B cell (primary cell): ENCODE measurements at places on chromosomes 13 and 19.

DNA sequence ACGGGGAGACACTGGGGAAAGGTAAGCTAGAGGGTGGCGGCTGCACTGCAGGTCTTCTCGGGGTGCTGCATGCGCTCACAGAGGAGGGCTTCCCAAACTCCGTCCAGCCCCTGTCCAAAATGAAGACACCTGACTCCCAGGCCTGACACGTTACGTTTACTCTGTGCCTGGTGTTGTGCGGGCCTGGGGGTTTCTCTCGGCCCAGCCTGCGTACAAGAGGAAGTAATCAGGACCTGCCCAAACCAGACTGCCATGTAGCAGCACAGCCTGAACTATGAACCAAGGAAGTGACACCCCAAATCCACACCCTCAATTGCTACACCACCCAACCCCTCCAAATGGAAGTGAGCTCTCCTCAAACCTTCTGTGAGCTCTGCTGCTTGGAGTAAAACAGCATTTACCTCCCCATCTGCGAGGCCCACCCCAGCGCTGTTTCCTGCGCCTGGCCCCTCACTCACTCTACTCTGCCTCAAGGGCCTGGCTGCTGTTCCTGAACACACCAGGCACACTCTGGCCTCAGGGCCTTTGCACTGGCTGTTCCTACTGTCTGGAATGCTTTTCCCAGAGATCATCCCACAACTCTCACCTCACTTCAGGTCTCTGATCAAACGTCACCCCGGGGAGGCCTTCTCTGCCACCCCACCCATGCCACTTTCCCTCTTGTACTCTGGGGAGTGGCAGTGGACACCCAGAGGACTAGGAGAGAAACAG lies 3.0 kb downstream of the HSPBP1 start:
- peaks cover 56% of the 10 kb centered on the region for H3K4me1 ChIP-seq
- no peaks in the 10 kb centered on the region for H3K27me3 ChIP-seq
- peaks cover 20% of the 10 kb centered on the region for H3K36me3 ChIP-seq
- peak; percentile 79 for DNase-seq
- peak overlapping the region; percentile 96 for H3K27ac ChIP-seq

GRCh38 chr13:36244990-36245389 lies 30.6 kb upstream of the SOHLH2 start:
- no peaks in the 10 kb centered on the region for H3K27me3 ChIP-seq
- no peaks in the 10 kb centered on the region for H3K36me3 ChIP-seq
- H3K4me1 ChIP-seq: no peaks in the 10 kb centered on the region
- no peak overlapping the region for H3K27ac ChIP-seq

DNA sequence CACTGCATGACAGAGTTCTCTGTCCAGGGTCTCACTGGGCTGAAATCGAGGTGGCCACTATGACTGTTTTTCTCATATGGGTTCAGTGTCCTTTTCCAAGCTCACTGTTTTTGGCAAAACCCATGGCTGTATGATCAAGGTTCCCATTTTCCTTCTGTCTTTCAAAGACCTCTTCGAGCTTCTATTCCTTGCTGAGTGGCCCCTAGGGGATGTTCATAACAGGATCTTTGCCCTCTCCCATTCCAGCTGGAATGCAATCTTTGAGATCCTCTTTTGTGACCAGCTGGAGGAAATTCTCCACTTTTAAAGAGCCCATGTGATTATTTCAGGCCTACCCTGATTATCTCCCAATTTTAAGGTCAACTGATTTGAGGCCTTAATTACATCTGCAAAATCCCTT lies 572.5 kb upstream of the SLC10A2 start:
- H3K4me3 ChIP-seq: no peak overlapping the region
- DNase-seq: no peak
- H3K27me3 ChIP-seq: no peaks in the 10 kb centered on the region
- H3K27ac ChIP-seq: no peak overlapping the region
- no peaks in the 10 kb centered on the region for H3K36me3 ChIP-seq
- no peaks in the 10 kb centered on the region for H3K4me1 ChIP-seq

DNA sequence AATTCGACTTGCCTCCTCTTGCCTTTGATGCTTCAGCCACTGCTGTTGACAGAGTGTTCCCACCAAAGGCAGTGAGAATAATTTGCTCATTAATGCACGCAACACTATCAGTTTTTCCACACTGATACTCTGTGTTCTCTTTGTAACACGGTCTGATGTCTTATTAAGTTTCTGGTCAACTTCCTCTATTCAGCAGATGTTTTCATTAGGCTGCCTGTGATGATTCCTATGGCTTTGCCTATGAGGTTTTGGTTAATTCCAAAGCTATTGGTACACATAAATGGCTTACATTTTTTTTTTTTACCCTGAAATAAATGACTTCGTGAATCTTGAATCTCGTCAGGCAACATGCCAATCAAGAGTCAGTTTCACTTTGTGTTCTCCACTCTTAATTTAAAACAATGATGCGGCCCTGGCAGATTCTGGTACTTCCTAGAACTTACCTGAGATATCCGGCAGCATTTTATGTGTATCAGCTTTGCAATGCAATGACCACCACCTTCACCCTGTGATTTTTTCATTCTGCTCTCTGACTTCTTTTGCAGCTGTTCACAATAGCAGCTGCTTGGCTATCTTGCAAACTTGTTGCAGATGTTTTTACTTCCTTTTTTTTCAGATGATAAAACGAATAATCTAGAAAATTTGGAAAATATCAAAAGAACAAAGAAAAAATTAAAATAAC lies 27.5 kb upstream of the KL start:
- H3K27ac ChIP-seq: no peak overlapping the region
- no peaks in the 10 kb centered on the region for H3K27me3 ChIP-seq
- no peaks in the 10 kb centered on the region for H3K36me3 ChIP-seq
- H3K4me3 ChIP-seq: no peak overlapping the region
- no peaks in the 10 kb centered on the region for H3K4me1 ChIP-seq

- DNase-seq: no peak
- H3K4me1 ChIP-seq: no peaks in the 10 kb centered on the region
Measured at GRCh38 chr13:62524061-62524460, 1108.4 kb upstream of the PCDH20 start.

- H3K27me3 ChIP-seq: no peaks in the 10 kb centered on the region
- no peak overlapping the region for H3K27ac ChIP-seq
- H3K36me3 ChIP-seq: no peaks in the 10 kb centered on the region
- no peaks in the 10 kb centered on the region for H3K4me1 ChIP-seq
- H3K4me3 ChIP-seq: no peak overlapping the region
Measured at GRCh38 chr19:28715157-28715556, 497.8 kb downstream of the UQCRFS1 start.

- H3K4me3 ChIP-seq: no peak overlapping the region
- DNase-seq: no peak
- H3K36me3 ChIP-seq: no peaks in the 10 kb centered on the region
- no peak overlapping the region for H3K27ac ChIP-seq
Measured at GRCh38 chr13:82248762-82249161, 1633.5 kb downstream of the SLITRK1 start.

DNA sequence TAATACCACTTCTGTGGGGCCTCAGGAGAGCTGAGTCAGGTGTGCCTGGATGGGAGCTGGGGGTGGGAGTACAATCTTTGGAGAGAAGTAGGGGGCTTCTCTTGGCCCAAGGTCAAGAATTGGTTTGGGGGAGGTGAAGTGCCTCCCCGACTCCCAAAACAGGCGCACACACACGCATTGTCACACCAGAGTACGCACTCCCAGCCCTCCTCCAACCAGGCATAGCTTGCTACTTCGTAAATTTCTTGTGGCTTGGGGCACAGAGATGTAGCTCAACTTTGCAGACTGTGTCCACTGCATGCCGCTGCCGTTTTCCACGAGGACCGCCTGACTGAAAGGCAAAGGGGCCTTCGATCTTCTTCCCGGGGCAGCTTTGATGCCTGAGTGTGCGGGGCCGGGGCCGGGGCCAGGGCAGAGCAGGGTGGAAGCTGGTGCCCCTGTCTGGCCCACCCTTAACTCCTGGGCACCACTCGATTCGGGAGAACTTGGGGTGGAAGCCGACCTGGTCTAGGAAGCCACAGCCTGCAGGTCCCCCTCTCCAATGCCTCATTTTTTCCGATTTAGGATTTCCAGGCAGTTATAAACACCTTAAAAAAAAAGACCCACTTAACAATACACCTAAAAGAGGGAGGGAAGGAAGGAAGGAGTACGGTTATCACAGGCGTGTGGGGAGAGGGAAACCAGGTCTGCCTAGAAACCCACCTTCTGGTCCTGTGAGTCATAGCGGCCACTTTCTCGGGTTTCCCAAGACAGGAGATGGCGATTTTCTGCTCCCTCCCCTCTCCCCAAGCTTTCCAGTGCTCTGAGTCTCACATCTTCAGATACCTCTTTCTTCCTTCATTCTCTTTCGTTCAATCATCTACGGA lies 5.8 kb upstream of the TSHZ3 start:
- peaks cover 65% of the 10 kb centered on the region for H3K27me3 ChIP-seq
- H3K4me1 ChIP-seq: no peaks in the 10 kb centered on the region
- DNase-seq: no peak
- no peak overlapping the region for H3K27ac ChIP-seq
- H3K36me3 ChIP-seq: no peaks in the 10 kb centered on the region

GRCh38 chr19:17985037-17985818 lies 18.3 kb downstream of the KCNN1 start:
- no peak overlapping the region for H3K27ac ChIP-seq
- no peak overlapping the region for H3K4me3 ChIP-seq
- H3K4me1 ChIP-seq: peaks cover 9% of the 10 kb centered on the region
- H3K27me3 ChIP-seq: no peaks in the 10 kb centered on the region
- no peak for DNase-seq

GRCh38 chr19:682678-683320 lies 6.6 kb downstream of the FSTL3 start:
- no peak overlapping the region for H3K27ac ChIP-seq
- H3K4me1 ChIP-seq: peaks cover 6% of the 10 kb centered on the region
- peaks cover 8% of the 10 kb centered on the region for H3K27me3 ChIP-seq
- no peaks in the 10 kb centered on the region for H3K36me3 ChIP-seq
- no peak for DNase-seq
- no peak overlapping the region for H3K4me3 ChIP-seq

- no peak overlapping the region for H3K4me3 ChIP-seq
- peak; percentile 74 for DNase-seq
- peaks cover 55% of the 10 kb centered on the region for H3K4me1 ChIP-seq
- no peaks in the 10 kb centered on the region for H3K27me3 ChIP-seq
Measured at GRCh38 chr19:2315818-2316353, 7.9 kb upstream of the LINGO3 start.

DNA sequence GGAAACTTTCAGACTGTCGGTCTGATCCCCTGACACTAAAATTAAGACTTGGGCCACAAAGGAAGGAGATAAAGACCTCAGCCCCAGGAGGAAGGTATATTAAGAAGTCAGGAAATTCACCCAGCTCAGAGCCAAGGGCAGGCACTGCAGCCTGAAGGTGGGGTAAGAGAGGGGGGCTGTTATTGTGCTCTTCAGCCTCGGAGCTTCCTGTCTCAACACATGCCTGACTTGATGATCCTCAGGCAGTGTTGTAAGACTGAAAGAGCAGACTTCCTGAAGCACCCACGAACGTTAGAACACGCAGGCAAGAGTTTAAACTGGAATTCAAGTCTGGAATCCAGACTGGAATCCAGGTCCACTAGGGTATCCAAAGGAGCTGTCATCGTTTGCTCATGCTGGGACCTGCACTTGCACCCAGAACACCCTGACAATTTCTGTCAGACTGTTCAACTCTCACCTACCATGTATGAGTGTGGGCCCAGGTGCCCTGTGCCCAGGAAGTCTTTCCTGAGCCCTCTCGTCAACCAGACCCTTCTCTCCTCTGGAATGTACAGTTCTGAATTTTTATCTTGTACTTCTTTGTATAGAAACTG lies 10.7 kb upstream of the FLT1 start:
- no peak overlapping the region for H3K27ac ChIP-seq
- peaks cover 8% of the 10 kb centered on the region for H3K4me1 ChIP-seq
- no peak for DNase-seq
- H3K36me3 ChIP-seq: no peaks in the 10 kb centered on the region
- H3K27me3 ChIP-seq: no peaks in the 10 kb centered on the region

DNA sequence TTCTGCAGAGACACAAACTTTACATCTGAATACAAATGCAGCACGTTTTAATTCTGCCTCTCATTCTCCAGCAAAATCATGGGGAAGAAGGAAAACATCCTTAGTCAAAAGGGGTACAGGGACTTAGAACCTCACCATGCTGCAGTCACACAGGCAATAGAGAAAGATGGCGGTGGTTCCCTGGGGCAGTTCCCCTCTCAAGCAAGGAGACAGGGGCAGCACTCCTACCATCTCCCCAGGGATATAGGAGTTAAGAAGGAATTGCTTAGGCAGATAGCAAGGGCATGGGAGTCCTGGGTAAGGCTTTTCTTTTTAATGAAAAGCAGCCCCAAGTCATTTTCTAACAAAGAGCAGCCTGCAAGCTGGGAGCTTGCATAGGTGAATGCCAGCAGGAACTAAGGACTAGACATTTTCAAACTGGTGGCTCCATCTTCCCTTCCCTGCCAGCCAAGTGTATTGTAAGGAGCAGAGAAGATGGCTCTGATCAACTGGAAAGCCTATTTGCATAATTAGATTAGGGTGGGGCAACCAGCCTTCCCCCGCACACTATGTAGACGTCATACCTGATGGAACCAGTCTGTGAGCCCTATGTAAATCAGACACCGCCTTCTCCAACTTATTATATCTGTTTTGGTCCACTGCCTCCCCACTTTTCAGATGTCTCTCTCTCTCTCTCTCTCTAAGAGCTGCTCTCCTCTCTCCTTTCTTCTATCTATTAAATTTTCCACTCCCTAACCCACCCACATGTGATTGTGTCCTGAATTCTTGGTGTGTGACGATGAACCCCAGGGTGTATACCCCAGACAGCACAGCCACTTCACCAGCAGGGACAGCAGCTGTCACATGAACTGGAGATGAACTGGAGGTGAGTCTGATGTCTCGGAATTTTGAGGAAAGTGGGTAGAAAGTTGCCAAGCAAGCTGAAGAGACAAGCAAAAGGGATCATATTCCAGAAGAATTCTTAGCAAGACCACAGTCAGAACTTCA lies 514.5 kb downstream of the IRS2 start:
- no peak overlapping the region for H3K4me3 ChIP-seq
- no peak for DNase-seq
- H3K36me3 ChIP-seq: no peaks in the 10 kb centered on the region
- H3K27me3 ChIP-seq: no peaks in the 10 kb centered on the region
- no peak overlapping the region for H3K27ac ChIP-seq

DNA sequence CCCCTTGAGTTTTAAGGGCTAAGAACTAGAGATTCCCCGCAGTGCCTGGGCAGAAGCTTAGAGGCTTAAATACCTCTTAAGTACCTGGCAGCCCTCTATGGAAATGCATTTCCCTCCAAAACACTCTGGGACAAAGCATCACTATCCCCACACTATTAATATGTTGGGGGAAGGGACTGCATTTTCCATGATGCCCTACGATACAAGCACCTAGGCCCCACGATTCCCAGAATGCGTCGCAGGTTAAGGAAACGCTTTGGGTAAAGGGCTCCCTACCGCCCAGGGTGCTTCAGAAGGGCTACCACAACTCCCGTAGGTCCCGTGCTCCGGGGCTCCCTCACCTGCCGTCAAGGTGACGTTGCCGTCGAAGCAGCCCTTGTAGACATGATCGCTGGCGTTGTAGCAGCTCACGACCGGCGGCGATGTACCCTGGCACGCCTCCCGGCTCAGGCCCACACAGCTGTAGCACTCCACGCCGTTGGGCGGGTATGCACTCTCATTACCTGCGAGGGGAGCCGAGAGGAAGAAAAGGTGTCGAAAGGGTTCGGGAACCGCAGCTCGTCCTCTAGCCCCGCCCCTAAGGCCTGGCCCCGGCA lies 2.5 kb downstream of the LYPD3 start:
- no peak overlapping the region for H3K27ac ChIP-seq
- no peak for DNase-seq
- H3K4me3 ChIP-seq: peak overlapping the region; percentile 82
- no peaks in the 10 kb centered on the region for H3K36me3 ChIP-seq
- H3K27me3 ChIP-seq: no peaks in the 10 kb centered on the region
- H3K4me1 ChIP-seq: peaks cover 14% of the 10 kb centered on the region
